Iris pigment epithelial cell (primary cell): ENCODE measurements at places on chromosomes 1 and 21.

GRCh38 chr1:68704800-68705443, 208.0 kb upstream of the DEPDC1 start:
- DNase-seq, result no peak

DNA sequence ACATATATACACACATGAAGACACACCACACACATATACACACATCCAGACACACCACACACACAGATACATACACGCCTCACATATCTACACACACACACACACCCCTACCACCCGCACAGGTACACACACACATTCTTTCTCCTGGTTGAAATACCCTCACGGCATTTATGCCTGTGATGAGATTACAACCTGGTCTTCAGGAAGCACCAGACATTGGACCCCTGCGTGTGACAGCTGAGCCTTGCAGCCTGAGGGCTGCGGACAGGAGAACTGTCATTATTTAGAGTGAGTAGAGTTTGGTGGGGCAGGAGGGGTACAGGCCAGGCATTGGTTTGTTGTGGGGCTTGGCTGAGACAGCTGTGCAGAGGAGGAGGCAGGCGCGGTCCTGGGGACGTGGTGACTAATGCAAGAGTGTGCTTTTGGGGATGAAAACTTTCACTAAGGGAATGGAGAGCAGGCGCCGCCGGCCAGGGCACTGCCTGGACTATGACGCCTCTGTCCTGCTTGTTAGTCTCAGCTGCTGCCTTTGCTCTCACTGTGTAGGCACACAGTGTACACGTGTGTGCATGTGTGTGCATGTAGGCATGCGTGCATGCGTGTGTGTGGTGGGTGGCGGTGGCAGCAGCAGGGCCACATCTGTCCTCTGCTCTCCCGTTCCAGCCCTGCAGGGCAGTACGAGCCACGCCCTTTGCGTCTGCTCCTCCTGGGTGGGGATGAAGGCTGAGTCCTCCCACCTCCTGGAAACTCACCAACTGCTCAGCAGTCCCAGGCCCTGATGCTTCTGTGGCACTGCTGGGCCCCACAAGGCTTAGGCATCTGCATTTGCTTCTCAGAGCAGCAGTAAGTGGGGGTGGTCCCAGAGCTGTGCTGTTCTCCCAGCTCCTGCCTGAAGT, 57.6 kb downstream of the SPSB1 start:
- no peak for DNase-seq

GRCh38 chr21:45325206-45326168, 37.8 kb upstream of the POFUT2 start:
- DNase-seq, result no peak

- DNase-seq, result no peak
Observed at GRCh38 chr1:99236756-99237155, 27.5 kb upstream of the PLPPR4 start.

DNA sequence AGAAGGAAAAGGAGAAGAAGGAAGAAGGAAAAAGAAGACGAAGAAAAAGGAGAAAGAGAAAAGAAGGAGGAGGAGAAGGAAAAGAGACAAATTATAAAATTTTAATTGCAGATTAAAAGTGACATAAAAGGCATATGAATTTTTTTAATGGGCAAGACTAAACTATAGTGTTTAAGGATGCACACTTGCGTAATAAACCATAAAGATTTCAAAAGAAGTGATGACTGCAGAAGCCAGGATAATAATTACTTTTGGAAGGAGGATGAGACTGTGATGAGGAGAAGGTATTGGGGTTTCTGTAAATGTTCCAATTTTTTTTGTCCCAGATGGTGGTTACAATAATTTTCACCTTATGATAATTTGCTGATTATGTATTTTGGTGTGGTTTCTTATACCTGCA, 243.1 kb upstream of the PKN2 start:
- no peak for DNase-seq

- peak; percentile 63 for DNase-seq
Observed at GRCh38 chr1:82565546-82565945, 764.8 kb downstream of the ADGRL2 start.

DNA sequence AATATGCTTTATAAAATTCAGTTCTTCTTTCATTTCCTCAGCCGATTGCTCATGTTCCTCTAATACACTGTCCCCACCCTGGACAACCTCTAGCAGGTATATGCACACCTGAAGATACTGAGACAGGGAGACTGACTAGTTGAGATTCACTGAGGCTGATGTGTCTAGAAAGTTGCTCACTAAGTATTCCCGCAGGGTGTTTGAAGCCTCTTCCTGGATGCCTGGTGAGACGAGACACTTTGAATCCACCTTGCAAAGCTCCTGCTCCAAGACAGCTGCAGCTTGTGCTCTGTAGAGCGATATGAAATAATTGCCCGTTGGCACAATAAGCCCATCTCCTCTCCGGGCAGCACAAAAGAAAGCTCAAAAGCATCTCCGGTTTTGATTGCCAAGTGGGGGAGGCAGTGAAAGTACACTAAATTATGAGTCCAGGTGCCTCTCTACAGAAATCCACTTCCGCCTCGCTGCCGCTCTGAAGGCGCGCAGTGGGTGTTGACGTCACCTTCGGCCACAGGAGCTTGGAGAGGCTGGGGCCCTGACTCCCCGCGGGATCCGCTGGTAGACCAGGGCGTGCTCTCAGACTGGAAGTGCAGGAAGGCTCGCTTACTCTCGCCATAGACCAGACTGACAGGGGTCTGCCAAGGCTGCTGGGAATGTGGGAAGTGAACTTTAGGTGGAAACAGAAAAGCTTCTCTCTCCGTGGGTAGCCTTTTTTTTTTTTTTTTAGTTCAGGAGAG, 46.3 kb downstream of the GPA33 start:
- peak; percentile 42 for DNase-seq

GRCh38 chr1:113199760-113200455, 126.9 kb downstream of the LRIG2 start:
- no peak for DNase-seq

GRCh38 chr1:54705153-54705552, 10.5 kb upstream of the TTC4 start:
- DNase-seq, result no peak

DNA sequence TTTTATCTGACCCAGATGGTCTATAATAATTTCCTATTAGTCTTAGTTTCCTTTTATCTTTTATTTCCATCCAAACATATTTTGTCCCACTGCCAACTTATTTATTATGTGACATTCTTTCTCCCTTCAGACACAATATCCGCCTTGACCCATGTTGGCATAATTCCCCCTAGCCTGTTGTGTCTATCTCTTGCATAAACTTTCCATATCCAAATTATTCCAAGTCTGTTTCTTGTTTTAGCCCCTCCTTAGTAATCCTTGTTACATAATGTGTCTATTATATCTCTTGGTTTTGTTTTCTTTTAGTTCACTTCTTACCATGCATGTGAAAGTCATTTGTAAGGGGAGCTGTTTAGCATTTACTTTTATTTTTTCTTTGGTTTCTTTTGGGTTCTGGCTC, 81.6 kb upstream of the CACHD1 start:
- no peak for DNase-seq

- DNase-seq, result peak; percentile 6
Observed at GRCh38 chr1:70745199-70745598, 302.4 kb downstream of the PTGER3 start.

DNA sequence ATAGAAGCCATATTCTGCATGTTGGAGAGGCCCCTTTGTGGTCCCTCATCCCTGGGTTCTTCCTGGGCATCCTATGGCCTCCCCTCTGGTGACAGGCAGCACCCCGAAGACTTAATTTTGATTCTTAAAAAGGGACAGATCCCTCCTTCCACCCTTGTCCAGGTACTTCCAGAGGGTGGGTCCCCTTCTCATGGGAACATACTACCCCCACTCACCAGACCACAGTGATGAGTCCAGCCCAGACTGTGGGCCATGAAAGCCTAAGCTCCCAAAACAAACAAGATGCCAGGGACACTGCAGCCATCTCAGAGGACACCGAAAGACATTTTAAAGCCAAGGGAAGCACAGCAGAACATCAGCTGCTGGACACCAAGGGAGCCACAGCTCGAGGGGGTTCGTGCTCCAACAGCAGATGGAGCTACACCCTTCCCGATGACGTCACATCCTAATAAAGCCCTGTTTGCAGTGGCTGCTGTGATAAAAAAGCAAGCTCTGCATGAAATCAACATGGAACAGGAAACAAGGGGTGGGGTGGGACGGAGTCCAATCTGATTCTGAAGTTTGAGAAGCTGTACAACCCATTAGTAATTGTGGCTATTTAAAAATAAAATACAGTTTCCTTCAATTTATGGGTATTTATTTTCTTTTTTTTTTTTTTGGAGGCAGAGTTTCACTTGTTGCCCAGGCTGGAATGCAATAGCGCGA, 32.4 kb downstream of the GNB1 start:
- DNase-seq, result peak; percentile 88

DNA sequence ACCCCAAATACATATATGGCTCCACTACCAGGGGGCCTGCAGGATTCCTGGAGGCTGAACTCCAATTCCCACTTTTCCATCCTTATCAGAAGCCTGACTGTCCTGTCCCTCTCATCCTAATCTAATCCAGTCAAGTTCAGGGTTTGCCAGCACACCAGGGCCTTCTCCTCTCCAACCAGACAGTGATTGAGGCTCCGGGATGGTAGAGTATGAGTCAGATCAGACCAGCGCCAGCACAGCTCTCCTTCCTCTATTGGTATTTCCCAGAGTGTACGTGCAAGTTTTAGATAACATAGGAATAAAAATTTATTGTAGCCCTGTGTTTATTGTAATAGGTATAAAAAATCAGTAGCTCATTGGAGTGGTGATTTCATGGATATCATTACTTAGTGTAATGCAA, 24.5 kb upstream of the RCSD1 start:
- DNase-seq, result no peak

DNA sequence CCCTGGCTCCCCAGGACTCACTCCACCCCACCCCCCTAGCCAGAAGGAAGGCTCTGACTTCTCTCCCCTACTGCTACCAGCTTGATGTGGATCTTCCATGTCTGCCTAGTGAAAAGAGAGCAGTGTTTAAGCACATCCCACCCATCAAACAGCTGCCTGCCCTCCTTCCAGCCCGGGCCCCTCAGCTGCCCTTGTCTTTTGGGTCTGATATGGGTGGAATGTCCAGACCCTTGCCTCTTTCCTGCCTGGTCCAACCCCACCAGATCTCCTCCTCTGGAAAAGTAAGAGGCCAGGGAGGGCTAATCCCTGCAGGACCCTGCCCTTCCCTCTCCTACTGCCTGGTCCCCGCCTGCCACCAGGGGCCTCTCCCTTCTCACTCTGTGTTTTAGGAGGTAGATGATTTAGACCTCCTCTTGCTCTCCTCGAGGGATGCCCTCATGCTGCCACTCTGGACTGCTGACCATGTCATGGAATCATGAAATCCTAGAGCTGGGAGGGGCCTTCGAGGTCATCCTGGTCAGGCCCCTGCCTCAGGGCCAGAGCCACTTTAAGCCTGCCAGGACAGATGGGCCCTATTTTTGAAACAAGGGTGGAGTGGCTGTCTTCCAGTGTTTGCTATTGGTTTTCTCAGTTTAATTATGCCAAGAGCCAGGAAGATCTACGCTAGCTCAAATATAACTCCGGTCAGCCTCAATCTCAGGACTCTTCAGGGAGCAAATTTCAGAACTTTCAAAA, 15.8 kb upstream of the HSPG2 start:
- no peak for DNase-seq

DNA sequence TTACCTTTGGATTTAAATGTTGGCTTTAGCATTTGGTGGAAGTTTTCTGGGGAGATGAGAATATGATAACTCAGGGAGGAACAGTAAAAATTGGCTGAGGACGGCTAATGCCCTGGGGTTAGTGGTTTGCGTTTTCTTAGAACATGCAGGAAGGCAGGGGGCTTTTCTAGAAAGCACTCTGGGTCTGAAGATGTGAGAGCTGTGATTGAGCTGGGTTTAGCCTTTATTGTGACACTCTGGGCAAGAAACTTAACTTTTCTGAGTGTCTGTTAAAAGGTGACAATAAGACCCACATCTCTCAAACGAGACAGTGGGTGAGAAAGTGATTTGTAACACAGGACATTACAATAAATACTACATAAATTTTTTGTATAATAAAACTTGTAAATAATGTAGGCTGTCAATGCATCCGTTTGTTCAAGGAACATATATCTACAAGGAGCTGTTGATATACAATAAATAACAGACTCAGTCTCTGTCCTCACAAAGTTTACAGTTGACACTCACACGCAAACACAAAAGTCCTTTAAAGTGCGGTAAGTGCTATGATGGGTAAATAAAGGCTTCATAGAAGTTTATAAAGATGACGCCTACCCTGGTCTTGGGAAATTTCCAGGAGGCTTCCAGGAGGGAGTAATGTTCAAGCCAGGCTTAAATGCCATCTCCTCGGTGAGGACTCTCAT, 49.5 kb upstream of the MRPS6 start:
- DNase-seq, result no peak

DNA sequence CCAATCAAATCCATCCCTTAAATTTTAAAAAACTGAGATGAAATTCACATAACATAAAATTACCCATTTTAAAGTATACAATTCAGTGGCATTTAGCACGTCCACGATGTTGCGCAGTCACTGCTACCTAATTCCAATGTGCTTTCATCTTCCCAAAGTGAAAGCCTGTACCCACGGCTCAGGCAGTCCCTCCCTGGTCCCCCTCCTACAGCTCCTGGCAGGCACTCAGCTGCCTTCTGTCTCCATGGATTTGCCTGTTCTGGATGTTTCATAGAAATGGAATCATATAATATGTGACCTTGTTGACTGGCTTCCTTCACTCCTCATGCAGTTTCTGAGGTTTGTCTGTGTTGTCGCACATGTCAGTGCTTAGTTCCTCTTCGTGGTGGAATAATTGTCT, 386.3 kb downstream of the CAMTA1 start:
- DNase-seq, result no peak

- DNase-seq, result no peak
Observed at GRCh38 chr1:218982482-218982881, 191.2 kb upstream of the LYPLAL1 start.

DNA sequence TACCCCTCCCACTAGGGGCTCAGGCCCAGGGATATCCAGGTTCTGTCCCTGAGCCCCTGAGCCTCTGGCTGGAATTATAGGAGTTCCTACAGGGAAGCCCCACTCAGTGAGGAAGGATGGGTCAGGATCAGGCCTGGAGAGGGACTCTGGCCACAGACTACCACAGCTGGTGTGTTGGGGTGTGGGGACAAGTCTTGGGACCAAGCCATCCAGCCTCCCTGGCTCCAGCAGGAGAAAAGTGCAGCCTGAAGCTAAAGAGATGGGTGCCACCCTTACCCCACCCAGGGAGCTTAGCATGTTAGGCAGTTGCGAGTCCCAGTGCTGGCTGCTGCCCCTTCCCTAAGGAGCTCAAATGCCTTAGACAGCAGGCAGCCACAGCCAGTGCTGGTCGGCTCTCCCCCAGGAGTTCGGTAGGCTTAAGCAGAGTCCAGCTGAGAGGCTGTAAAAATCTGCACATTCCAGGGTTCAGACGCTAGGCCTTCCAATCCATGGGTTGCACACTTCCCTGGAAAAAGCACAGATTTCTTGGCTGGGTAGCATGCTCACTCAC, 96.2 kb upstream of the CYYR1 start:
- no peak for DNase-seq

DNA sequence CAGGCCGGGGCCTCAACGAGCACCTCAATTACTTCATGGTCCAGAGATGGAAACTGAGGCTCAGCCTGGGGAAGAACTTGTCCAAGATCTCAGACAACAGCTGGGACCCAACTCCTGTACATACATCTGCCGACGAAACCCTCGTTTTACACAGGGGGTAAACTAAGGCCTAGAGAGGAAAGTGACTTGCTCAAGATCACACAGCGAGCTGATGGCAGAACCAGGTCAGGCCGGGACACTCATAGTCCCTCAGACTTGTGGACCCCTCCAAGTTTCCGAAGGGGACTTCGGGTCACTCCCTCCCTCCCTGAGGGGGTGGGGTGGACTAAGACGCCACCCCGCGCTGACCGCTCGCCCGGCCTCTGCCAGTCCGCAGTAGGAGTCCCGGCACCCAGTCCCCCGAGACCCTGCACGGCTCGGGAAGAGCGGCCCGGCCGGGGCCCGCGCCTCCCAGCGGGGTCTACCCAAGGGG, 430 bp downstream of the WASF2 start:
- peak; percentile 38 for DNase-seq

GRCh38 chr21:46594276-46594675, 10.6 kb downstream of the S100B start:
- no peak for DNase-seq
